A549 treated with ZK216348 at 1 μM for 4 hours (cell line): ENCODE measurements at places on chromosomes 4 and X. TPM values are rescaled to one million over a fixed set of nuclear protein-coding genes. Genes with fewer than 3 reads are reported as not detected.

USP17L17 gene
- total RNA-seq = not detected in 5 replicates

CT47B1 gene
- not detected in 5 replicates for total RNA-seq

MAGEA12 gene
- 0.11 to 0.13 TPM (median 0.12 TPM) in 3 of 5 replicates, not detected in the others for total RNA-seq

NEIL3 gene
- 9.8 to 12.1 TPM (median 10.9 TPM) in 5 replicates for total RNA-seq

UBA6 gene
- 12.7 to 21.0 TPM (median 17.3 TPM) in 5 replicates for total RNA-seq

TCEANC gene
- total RNA-seq = 0.40 to 1.1 TPM (median 0.82 TPM) in 5 replicates

RASSF6 gene
- 0.50 to 1.2 TPM (median 0.80 TPM) in 5 replicates for total RNA-seq

GYPE gene
- total RNA-seq = not detected in 5 replicates

PLAC1 gene
- total RNA-seq = 0.41 to 1.00 TPM (median 0.71 TPM) in 5 replicates

NUDT11 gene
- 1.8 to 3.5 TPM (median 2.8 TPM) in 5 replicates for total RNA-seq
